Coronary artery (tissue), 2 donors: ENCODE measurements at places on chromosomes 2 and 18.

GRCh38 chr2:85866165-85866659, 22.6 kb downstream of the ST3GAL5 start:
- DNase-seq = no peak

DNA sequence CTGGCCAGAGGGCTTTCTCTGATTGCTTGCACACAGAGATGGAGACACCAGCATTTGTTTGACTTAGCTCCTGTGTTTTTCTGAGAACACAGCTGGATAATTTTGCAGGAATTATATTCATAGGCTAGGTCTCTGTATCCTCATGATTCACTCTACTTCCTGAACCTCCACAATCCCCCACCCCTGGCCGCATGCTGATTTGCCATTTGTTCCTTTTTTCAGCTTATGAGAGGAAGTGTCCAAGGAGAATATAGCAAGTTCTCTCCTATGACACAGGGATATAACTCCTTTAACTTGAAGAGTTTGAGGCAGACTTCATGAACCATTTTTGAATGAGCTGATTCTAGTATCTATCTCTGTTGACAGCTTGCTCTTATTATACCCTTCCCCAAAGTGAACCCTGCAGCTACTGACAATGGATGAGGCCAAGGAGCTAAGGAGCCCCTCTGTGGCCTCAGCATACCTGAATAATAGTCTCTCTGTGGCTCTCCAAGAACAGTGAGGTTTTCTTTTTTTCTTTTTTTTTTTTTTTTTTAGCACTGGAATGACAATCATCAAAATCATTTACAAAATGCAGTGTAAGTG, 15.4 kb downstream of the CAVIN2 start:
- no peak for DNase-seq

DNA sequence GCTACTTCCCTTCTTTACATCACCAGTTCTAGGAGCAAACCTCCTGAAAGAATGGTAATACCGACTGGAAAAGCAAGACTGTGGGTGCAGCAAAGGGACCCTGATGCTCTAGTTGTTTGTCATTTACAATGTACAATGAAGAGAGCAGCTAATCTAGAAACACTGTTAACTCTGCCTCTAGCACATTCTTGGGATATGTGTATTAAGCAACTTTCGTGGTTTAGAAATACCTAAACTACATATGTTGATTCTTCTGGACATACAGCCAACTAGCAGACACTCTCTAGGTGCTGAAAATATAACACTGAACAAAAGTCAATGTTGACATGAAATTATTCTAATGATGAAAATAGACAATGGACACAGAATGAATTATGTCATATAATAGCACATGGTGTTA, 440.3 kb upstream of the MC4R start:
- no peak for DNase-seq

GRCh38 chr2:148039783-148040182, 18.9 kb downstream of the MBD5 start:
- no peak for DNase-seq

GRCh38 chr2:96701636-96702035, 38.2 kb downstream of the LMAN2L start:
- DNase-seq = peak; percentile 43

- peak; percentile 90 for DNase-seq
These were observed 67.4 kb downstream of the TNP1 start for GRCh38 chr2:216792222-216793021.

DNA sequence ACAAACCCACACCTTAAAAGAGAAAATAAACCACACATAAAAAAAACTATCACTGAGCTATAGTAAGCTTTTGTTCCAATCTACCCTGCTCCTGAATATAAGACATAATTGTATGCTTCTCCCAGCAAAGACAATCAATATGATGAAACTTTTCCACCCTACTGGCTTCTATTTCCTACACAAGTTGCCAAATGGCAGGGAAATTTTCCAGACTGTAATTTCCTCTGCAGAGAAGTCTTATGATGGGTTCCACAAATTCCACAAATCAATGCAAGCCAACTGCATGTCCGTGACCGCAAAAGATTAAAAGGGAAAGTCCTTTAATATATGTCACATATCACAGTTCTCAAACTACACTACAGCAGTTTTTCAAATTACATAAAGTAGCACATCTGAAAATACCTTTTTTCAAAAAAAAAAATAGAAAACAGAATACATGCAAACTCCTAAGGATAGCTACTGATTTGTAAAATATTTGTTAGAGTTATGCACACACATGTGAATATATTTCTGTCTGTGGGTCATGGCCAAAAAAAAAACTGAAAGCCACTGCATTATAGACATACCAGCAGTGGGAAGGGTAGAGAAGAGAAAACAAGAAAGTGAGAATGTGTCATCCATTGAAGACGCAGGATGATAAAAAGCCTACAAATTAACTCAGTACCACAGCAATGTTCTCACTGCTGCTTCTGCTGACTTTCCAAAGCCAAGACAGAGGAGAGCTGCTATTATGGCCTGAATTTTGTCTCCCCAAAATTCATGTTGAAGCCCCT, 61.4 kb downstream of the RPL31 start:
- DNase-seq = no peak

- DNase-seq = no peak
These were observed 194.2 kb downstream of the GLI2 start for GRCh38 chr2:120929829-120930228.

- DNase-seq = no peak
These were observed 94.1 kb downstream of the CAMKMT start for GRCh38 chr2:44455877-44456276.

GRCh38 chr2:59181347-59181746, 940.2 kb upstream of the FANCL start:
- DNase-seq = no peak

DNA sequence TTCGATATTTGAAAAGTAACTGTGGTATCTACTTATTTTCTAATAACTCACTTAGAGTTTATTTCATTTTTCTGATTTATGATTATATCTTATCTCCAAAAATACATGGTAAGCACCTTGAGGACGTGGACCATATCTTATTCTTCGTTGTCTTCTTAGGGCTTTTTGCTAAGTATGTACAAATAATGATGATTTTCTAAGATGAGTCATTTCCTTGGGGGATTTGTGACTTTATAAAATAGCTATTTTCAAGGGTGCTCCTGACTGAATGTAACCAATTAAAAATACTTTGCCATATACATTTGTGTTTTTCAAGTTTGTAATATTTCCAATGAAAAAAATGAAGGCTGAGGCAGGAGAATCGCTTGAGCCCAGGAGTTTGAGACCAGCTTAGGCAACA, 56.3 kb downstream of the GREB1L start:
- no peak for DNase-seq

GRCh38 chr2:203583701-203584100, 48.6 kb upstream of the RAPH1 start:
- DNase-seq = no peak
